A549 treated with CpdA at 1 μM for 4 hours (cell line): ENCODE measurements at places on chromosomes 4 and X. TPM values are rescaled to one million over a fixed set of nuclear protein-coding genes. Genes with fewer than 3 reads are reported as not detected.

The ATP8A1 gene
- total RNA-seq = 0.03 to 0.23 TPM (median 0.05 TPM) in 5 replicates

The DACH2 gene
- not detected in 5 replicates for total RNA-seq

The CT55 gene
- total RNA-seq = not detected in 5 replicates

The XAGE5 gene
- total RNA-seq = not detected in 5 replicates

The MTNR1A gene
- total RNA-seq = 0.23 to 0.51 TPM (median 0.35 TPM) in 5 replicates

The IL3RA gene
- total RNA-seq = 0.08 to 0.34 TPM (median 0.17 TPM) in 5 replicates

The SRPK3 gene
- total RNA-seq = 0.07 to 0.10 TPM in 2 of 5 replicates, not detected in the others

The RTL9 gene
- total RNA-seq = 0.05 to 0.12 TPM (median 0.07 TPM) in 5 replicates

The GAR1 gene
- total RNA-seq = 41.1 to 51.6 TPM (median 44.5 TPM) in 5 replicates

The PDE6B gene
- total RNA-seq = not detected in 5 replicates
